ENCODE measurements at places on chromosomes 2 and 18. TPM values are rescaled to one million over a fixed set of nuclear protein-coding genes. Genes with fewer than 3 reads are reported as not detected.

SATB2 gene
- 7.8 TPM for total RNA-seq

ASB3 gene
- total RNA-seq = 31.8 TPM

DLX2 gene
- total RNA-seq = 4.2 TPM

UGT1A8 gene
- not detected for total RNA-seq

COL4A4 gene
- total RNA-seq = 0.89 TPM

TUBA4B gene
- total RNA-seq = not detected

SRSF7 gene
- 243 TPM for total RNA-seq

WDCP gene
- total RNA-seq = 12.1 TPM

DNA sequence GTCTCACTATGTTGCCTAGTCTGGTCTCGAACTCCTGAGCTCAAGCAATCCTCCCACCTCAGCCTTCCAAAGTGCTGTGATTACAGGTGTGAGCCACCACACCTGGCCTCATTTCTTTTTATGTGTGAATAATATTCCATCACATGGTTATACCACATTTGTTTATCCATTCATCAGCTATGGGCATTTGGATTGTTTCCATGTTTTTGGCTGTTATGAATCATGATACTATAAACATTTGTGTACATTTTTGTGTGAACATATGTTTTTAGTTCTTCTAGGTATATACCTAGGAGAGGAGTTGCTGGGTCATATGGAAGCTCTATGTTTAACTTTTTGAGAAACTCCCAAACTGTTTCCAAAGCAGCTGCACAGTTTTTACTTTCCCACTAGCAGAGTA is 24.4 kb downstream of the PKP4 start:
- DNase-seq = no peak

- DNase-seq = peak; percentile 61
Measured at GRCh38 chr2:205696331-205696926, 14.1 kb downstream of the NRP2 start.

DNA sequence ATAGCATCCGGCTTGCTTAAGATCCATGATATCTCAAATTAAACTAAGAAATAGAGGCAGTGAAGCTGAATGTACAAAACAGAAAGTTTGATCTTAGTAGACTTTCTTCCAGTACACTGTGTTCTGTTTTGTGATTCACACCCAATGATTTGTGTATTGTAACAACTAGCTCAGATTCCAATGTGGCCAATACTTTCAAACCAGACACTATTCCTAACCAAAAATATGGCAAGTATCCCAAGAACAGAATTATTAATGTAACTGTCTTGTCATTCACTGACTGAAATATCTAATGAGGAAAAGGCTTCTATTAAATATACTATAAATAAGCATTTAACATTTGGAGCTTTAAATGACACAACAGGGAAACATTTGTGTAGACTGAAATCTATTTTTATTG is 299.1 kb downstream of the NRXN1 start:
- DNase-seq = no peak

DNA sequence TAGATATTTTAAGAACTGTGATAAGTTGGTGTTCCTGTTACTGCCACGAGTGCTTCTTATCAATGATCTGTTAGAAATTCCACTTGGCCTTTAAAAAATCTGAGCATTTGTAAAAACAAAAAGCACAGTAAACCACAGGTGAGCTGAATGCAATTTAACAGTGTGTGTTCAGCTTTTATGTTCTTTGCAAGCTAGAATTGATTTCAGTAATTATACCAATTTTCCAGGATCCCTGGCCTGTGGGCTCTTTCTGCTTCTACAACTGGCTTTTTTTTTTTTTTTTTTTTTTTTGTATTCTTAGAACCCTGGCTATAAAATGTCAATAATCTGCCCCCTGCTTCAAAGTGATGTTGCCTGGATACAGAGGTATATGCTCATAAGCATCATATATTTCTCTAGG is 548.5 kb upstream of the SLC8A1 start:
- no peak for DNase-seq

GRCh38 chr2:161004379-161004778 is 155.8 kb upstream of the TANK start:
- peak; percentile 25 for DNase-seq

DNA sequence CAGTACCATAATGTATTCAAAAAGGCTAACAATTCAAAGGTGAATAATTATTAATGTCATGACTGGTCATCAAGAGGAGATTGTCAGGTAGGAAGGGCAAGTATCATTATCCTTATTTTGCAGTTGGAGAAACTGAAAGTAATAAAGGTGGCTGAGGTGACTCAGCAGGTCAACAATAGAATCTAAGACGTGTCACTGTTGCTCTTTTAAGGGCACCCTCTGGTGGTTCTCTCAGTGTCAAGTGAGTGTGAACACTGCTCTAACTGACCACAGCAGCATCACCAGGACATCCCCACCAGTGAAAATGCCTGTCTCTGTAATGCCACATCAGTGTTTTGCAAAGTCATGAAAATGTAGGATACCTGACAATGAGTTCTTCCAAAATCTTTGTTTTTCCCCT is 69.7 kb downstream of the DCC start:
- DNase-seq = peak; percentile 7

DNA sequence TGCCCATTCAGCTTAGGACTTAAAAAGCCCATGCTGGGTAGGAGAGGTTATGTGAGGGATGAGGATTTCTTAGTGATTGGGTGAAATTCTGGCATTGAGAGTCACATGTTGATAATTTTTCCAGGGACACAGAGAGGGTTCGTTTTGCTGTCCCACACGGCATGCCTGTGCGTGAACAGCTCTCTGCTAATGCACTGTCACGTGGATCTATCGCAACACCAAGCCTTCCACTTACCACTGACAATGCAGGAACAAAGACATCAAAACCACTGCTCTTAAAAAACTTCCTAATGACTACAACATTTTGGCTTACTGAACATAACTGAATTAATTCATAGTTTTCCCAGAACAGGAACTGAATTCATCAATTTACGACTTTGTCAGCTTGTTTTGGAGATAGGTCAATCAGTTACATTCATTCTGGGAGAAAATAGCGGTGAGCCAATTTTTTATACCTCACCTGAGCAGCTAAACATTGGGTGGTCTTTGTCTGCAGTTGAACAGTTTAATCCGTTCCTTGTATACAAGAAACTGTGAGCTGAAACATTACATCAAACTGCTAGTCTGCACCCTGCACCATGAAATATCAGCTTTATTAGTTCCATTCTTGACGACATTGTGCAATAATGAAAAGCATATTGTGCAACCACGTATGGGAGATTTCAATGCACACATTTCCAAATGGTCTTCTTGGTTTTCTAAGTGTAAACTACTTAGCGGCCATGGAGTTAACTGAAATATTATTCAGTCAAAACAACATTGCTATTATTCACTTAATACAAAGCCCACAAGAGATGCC is 127.1 kb downstream of the LPIN1 start:
- DNase-seq = no peak

DNA sequence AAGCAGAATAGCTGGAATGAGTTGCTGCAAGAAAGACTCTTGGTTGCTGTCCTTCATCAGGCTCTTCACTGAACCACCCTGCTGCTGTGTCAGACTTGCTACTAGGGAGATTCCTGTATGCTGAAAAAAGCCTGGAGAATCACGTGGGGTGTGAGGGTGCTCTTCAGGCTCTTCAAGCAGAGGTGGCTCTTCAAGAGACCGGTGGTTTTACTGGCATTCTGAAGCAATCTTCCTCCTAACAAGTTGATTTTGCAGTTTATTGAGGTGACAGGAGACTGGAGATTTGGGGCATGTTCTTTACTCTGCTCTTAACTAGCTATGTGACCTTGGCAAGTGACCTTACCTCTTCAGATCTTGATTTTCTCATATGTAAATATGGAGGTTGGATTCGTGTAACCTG is 14.1 kb downstream of the TMEM178A start:
- no peak for DNase-seq

GRCh38 chr2:16664809-16665747 is 556 bp downstream of the CYRIA start:
- DNase-seq = no peak

- no peak for DNase-seq
Measured at GRCh38 chr2:39657287-39657937, 8.3 kb upstream of the TMEM178A start.

GRCh38 chr2:201248288-201248844 is 12.0 kb upstream of the CASP8 start:
- DNase-seq = no peak

DNA sequence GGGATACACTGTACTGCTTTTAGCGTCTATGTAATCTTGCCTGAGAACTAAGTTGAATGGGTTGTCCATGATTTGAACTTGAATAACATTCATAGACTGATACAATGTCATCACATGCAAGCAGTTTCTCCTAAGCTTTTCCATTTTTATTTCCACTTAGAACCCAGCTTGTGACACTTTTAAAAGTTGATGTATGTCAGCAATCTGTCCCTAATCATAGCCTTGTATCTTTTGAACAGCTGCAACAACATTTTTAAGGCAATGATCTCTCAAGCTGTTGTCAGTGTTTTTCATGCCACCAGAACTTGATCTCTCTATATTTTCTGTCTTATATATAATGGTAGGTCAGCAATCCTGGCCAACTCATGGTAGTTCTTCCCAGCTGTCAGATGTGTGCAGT is 185.0 kb downstream of the DOK6 start:
- no peak for DNase-seq

GRCh38 chr2:236818281-236819045 is 248.8 kb downstream of the ACKR3 start:
- no peak for DNase-seq

- no peak for DNase-seq
Measured at GRCh38 chr2:213285404-213285803, 1.1 kb downstream of the SPAG16 start.

DNA sequence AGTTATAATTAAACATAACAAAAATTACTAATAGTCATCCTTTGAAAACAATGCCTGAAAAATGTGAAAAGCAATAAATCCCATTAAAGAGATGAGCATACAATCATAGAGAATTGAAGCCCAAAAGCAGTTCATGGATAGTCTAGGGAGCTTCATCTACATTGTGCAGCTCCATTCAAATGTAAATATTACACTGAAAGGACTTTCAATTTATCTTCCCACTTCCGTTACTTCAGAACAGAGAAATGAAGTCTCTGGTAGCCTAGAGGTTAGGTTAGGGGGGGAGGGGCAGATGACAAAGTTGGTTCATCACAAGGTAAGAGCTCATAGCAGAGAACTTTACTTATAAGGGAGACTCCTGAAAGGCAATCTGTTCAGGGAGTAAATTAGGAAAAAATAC is 126.6 kb upstream of the RGPD4 start:
- no peak for DNase-seq

DNA sequence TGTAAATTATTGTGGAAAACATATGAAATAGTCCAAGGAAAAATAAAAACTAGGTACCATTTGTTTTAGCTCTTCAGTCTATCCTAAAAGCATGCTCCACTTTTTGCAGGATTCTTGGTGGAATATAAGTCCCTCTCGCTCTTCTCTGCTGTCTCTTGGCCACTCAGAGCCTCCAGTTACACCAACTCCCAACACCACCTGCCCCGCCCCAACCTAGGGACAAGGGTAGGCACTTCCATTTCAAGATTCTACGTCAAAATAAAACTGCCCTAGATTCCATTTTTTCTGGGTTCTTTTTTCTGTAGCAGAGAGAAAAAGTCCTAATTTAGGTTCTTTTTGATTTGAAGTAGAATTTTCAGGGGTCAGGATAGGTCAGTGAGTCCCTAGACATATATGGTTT is 1036.2 kb upstream of the POU3F3 start:
- no peak for DNase-seq

DNA sequence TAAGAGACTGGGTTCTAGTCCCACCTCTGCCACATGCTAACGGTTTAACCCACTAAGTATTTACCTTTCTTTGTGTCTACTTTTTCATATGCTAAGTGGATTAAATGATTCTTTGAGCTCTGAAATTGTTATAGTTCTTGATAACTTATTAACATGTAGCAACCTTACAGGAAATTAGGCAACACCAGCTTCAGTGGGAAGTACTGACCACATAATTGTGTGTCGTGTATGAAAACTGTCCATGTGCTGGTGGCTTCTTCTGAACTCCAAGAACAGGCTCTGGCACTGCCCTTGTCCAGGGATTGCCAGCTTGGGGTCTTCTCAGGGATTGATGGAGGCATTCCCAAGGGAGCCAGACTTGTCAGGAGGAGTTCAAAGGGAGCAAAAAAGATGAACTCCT is 427.7 kb downstream of the TGIF1 start:
- DNase-seq = no peak

DNA sequence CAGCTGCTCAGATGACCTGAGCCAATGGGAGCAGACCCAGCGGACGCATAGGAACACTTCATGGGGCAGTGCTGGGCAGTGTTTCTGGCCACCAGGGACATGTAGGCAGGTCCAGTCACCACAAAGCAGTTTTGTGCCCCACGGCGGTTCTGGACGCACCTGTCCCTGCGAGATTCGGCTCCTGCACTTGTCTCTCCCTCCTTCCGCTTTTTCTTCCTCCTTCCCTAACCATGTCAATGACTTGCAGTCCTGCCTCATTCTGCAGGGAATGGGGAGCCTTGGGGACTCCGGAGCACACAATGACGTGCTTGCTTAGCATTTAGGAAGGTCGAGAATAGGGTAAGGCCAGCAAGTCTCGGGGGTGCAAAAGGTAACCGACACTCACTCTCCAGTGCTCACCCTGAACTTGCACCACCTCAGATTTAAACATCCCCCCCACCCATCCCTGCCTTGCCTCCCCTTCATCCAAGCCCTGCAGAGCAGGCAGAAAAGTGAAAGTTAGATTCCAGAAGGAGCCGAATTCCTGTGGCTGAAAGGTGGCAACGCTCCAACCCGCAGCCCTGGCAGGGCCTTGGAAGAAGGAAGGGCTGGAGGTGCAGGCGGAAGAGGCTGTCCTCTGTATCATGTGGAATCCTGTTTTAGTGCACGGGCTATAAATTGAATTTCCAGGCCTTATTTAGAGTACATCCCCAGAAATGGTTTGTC is 40.5 kb upstream of the ATG16L1 start:
- peak; percentile 89 for DNase-seq

GRCh38 chr2:71463342-71463654 is 9.9 kb downstream of the DYSF start:
- no peak for DNase-seq

- no peak for DNase-seq
Measured at GRCh38 chr2:3871002-3871401, 167.6 kb downstream of the DCDC2C start.

DNA sequence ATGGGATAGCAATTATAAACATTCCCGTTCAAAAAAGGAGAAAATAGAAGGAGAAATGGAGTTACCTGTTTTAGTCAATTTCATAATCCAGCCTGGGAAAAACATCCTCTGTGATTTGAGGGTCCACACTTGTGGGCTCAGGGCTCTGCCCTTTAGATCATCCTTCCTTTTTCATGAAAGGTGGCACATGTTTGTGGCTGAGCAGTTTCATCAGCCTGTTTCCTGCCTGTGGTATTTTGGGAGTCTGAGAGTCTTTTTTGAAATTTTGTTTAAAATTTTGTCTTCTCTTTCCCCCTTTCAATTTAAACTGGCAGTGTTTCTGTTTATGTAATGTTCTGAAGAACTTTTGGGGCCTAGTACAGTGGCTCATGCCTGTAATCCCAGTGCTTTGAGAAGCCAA is 84.0 kb downstream of the KIAA1328 start:
- DNase-seq = no peak

- peak; percentile 57 for DNase-seq
Measured at GRCh38 chr2:241558532-241559322, at the start of gene BOK. TSS of gene BOK (plus strand) at chr2:241558745. CDS start at chr2:241559484, 739 bp downstream.

- DNase-seq = no peak
Measured at GRCh38 chr2:34308140-34308539, 709.0 kb upstream of the FAM98A start.

- no peak for DNase-seq
Measured at GRCh38 chr2:109177635-109178034, 48.6 kb downstream of the SH3RF3 start.

GRCh38 chr2:28209864-28210263 is 182.8 kb upstream of the FOSL2 start:
- no peak for DNase-seq

GRCh38 chr2:208406474-208407451 is at the start of gene PTH2R:
TSS of gene PTH2R (plus strand) at chr2:208406792. CDS start at chr2:208407044, 252 bp downstream.
- no peak for DNase-seq
